ENCODE measurements at places on chromosomes 1 and 21.

GRCh38 chr21:28294051-28294450 lies 698.6 kb downstream of the LTN1 start:
- no peak for DNase-seq

DNA sequence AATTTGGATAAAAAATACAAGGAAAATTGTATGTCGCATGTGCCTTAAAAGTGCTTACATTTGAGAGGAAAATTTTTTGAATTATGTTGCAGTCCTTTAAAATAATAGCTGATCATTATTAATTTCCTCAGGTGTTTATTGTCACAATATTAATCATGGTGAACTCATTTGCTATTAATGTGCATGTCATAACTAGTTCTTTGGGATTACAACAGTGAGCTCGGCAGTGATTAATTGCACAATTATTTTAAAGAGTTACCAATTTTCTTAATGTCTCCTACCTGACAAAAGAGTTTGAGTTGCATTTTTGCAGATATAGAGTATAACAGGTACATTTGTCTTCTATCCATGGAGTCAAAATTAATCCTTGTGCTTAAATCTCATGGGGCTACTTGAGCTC lies 854.3 kb downstream of the BRINP3 start:
- DNase-seq, result no peak

GRCh38 chr1:8443558-8444194 lies 125.8 kb downstream of the SLC45A1 start:
- no peak for DNase-seq

GRCh38 chr1:77218477-77219165 lies 609 bp downstream of the PIGK start:
- no peak for DNase-seq

DNA sequence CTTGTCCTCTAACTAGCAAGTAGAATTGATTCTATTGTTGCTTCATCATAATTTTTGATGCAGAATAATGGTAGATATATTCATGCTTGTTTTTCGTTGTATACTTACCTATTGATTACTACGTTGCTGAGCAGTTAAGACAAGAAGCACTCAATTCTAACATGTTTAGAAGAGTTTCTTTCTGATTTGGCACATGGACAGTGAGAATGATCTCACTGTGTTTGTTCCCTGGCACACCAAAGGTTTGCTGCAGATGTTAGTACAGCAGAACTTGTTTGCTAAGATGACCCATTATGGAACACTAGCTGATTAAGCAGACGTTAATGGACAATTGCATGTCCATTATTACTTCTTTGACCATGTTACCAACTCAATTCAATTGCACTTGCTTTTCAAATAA lies 184.7 kb upstream of the SGIP1 start:
- no peak for DNase-seq

DNA sequence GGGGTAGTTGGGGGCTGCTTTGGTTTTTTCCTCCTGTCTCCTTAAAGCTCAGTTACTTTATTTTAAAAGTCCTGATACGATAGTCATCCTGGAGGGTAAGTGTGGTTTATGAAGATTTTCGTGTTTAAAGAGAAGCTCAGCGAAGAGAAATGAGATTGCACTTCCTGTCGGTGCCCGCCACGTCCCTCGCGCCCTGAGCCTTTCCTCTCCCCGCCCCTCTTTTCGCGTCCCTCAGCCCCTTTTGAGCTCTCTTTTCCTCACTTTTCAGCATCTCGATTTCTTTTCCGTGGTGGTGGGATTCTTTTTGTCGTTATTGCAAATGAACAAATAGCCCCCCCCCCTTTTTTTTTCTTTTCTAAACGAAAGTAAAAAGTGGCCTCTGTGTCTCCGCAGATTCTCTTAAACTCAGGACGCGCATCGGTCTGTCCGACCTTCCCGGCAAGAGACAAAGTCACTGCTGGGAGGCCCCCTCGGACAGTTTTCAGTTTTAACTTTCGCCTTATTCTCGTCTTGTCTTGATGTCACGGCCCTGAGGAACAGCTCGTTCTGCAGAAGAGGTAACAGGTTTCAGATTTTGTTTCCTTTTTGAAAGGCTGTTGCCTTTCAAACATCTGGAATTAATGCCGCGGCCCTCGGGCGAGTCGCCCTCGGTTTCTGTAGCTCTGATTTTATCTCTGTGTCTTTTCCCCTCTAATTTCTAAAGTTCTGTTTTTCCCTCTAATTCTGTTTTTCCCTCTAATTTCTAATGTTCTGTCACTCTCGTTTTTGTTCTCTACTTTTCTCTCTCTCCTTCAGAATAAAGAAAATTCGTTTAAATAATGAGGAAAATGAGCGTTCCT lies 1.0 kb upstream of the DMRTA2 start:
- no peak for DNase-seq

DNA sequence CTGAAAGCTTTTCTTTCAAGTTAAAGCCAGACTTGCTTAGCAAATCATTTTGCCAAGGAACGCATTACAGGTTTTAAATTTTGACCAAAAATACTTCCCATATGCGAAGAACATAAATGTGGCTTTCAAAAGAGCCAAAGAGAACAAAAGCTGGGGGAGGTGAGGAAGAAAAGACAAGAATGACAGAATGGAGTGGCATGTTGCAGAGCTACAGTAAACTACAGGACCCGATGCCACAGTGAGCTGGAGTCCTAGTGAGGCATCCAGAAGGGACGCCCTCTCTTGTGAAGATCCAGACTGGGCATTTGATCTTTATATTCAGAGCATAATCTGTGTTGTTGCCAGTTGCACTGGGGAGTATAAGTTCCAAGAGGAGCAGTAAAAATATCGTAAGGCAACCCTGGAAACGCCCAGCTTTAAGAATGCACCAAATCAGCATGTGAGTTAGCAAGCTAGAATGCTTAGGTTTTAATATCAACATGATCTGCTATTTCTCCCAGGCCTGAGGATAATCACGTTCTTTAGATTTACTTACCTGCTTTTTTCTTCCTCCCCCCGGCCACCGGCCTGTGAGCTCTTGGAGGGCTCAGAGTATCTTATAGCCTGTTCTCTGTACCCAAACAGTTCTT lies 48.4 kb upstream of the HOOK1 start:
- no peak for DNase-seq

- no peak for DNase-seq
Observed at GRCh38 chr1:16122916-16123315, 33.0 kb downstream of the EPHA2 start.

DNA sequence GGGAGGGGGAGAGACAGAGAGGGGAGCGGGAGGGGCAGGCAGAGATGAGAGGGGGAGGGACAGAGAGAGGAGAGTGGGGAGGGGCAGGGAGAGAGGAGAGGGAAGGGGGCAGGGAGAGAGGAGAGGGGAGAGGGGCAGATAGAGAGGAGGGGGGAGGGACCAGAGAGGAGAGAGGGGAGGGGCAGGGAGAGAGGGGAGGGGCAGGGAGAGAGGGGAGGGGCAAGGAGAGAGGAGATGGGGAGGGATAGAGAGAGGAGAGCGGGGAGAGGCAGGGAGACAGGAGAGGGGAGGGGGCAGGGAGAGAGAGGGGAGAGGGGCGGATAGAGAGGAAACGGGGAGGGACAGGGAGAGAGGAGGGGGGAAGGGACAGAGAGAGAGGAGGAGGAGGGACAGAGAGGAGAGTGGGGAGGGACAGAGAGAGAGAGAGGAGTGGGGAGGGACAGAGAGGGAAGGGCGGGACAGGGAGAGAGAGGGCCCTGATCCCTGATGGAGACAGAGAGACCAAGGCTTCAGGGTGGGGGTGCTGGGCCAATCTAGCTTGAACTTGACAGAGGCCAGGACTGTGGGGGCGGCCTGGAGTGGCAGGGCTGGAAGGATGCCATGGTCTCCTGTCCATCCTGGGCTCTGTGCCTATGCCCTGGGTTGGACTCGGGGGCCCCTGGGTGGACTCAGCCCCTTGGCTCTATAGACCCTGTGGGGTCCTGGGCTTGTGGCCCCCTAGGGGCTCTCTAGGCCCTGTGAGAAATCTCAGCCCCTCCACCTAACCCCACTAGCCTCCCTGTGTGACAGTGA lies 43.6 kb downstream of the DMRTB1 start:
- no peak for DNase-seq

- DNase-seq, result no peak
Observed at GRCh38 chr1:17561561-17561985, 22.1 kb downstream of the ARHGEF10L start.

GRCh38 chr1:37666241-37666867 lies 26.0 kb upstream of the CDCA8 start:
- no peak for DNase-seq

- no peak for DNase-seq
Observed at GRCh38 chr1:118223426-118223825, 38.4 kb upstream of the SPAG17 start.

DNA sequence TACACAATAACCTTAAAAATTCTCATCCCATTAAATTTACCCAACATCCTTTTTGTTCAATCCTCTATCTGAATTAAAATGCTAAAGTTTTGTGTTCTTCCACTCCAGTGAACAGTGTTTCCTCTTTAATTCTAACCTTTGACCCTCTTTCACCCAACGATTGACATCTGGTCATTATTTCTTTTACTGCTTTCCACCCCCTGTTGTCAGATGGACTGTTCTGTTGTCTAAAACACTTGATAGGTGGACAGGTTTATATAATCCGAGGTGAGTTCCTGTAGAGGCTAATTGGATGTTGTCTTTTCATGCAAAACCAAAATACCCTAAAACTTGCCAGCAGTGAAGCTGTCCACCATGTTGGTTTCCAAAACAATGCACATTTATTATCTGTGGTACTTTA lies 73.4 kb upstream of the SERTAD4 start:
- no peak for DNase-seq

- DNase-seq, result no peak
Observed at GRCh38 chr1:13667691-13668090, 32.3 kb upstream of the PRDM2 start.

DNA sequence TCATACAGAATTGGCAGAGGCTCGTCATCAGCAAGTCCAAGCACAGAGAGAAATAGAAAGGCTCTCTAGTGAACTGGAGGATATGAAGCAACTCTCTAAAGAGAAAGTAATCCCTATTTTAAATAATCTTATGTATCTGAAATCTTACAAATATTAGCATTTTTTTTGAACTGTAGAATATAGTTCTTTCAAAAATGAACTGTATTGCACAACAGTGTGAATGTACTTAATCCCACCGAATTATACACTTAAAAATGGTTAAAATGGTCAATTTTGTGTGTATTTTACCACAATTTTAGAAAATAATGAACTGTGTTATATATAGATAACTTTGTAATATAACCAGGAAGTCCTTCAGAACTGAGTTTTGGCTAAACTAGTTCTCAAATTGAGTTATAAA lies 75.9 kb downstream of the CCDC18 start:
- DNase-seq, result no peak

DNA sequence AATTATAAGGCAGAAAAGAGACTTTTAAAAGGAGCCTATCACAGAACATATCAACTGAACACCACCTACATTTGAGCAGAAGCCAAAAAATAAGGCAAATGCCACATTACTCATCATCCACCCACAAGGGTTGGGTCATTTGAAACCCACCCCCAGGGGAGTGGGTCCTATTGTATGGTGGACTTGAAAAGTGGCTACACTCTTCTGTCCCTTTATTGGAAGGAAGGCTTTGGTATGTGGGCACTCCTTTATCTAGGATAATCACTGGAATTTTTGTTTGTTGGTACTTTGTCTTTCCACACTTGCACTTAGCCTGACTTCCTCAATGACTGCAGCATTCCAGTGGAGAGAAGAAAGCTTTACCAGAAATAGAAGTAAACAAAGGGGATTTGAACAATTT lies 157.2 kb upstream of the COL11A1 start:
- no peak for DNase-seq

DNA sequence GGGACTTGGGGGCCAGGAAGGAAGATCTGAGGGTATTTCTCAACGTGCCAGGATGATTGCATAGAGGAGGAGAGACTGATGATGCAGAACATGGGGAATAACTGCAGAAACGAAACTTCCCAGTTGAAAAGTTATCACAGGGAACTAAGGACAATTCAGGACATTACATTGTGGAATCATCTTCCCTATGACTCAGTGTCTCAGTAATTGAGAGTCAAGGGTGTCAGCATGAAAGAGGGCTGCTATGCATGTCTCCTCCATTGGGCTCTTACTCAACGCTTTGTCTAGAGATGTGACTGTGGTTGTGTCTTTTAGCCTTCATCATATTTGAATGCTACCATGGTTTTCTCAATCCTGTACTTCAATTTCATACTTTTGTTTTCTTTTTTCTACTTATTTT lies 48.9 kb upstream of the PTGFR start:
- no peak for DNase-seq

DNA sequence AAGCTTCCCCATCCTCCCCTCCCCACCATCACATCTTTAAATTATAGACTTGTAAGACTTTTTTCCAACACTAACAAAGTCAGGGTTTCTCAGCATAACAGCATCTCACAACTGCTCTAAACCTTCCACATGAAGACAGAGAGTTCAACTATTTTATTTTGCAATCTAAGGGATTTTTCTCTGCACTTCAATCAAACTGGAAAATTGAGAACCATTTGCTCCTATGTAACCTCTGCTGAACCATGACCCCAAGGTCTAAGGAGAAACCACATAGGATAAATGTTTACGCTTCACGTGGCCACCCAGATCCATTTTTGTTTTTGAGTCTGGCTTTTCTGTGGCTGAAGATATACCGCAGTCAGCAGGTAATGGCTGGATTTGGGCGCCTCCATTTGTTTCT lies 13.2 kb downstream of the ERRFI1 start:
- no peak for DNase-seq

DNA sequence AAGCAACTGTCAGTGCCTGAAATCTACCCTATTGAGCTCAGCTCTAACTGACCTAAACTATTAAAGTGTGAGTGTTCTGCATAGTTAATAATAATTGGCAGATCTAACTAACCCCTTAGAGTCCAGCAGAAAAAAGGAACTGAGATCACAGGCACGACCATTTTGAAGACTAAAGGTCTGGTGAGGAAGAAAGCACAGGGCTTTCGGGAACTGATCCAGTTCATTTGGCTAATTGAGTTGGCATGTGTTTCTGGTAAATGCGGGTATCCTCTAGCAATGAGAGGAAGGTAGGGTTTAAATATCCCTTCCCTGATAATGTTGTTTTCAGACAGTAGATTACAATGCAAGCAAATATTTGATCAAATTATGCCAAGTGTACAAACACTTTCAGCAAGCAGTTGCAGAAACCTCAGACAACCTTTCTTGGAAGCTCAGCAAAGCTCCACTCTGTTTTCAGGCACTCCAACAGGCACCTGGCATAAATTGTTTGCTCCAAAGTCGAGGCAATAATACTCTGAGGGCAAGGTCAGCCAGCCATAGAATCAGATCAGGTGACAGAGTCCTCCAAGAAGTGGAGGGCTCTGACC lies 100.8 kb downstream of the KCNK1 start:
- no peak for DNase-seq

GRCh38 chr21:29514652-29515247 lies 216.0 kb downstream of the BACH1 start:
- no peak for DNase-seq

GRCh38 chr1:51663105-51663504 lies 46.2 kb downstream of the OSBPL9 start:
- no peak for DNase-seq

- DNase-seq, result peak; percentile 18
Observed at GRCh38 chr1:234544087-234544579, 65.2 kb upstream of the TARBP1 start.

Measured in stimulated activated CD4-positive, alpha-beta T cell treated with anti-CD3 and anti-CD28 coated beads, TNF-alpha, amount 100 ng/mL, for 1 hour (primary cell).